ENCODE measurements at places on chromosomes 6 and 20.

- no peak for DNase-seq
These were observed 315.4 kb upstream of the CDYL start for GRCh38 chr6:4460586-4461475.

- no peak for DNase-seq
These were observed 100.7 kb upstream of the STMND1 start for GRCh38 chr6:17001188-17001587.

GRCh38 chr6:89024456-89024855 lies 56.1 kb upstream of the PNRC1 start:
- no peak for DNase-seq

GRCh38 chr20:24684956-24685691 lies 215.7 kb downstream of the SYNDIG1 start:
- no peak for DNase-seq

DNA sequence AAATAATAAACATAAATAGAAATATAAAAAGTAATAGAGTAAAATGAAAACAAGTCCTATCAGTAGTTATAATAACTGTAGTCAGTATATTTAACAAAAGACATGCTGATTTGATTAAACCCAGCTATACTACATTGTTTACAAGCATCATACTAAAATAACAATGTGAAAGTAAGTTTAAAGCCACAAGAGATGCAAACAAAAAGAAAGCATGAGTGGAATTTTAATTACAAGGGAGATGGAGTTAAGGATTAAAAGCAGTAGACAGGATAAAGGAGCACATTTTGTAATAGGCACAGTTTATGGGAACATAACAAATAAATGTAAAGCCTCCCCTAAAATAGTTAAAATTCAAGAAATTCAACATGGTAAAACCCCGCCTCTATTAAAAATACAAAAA lies 41.5 kb downstream of the SENP6 start:
- no peak for DNase-seq

GRCh38 chr6:167513778-167514177 lies 188.9 kb downstream of the TTLL2 start:
- DNase-seq = no peak

GRCh38 chr6:159875194-159875593 lies 15.6 kb upstream of the MAS1 start:
- no peak for DNase-seq

- no peak for DNase-seq
These were observed 65.7 kb downstream of the PRSS35 start for GRCh38 chr6:83578057-83578456.

DNA sequence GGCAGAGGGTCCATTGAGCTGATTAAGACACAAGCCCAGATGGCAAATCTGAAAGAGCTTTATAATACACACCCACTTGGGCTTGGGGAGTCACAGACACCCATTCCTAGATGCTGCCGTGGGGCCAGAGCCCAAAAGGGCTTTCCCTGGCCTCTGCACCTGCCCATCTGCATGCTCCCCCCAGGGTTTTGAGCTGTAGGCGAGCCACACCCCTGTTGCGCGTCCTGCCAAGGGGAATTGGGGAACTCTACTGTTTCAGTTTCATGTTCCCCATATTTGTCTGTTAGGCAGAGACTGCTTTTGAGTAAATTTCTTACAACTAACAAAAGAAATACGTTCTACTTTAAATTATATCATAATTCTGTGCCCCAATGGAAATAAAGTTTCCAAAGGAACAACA lies 52.9 kb upstream of the FNDC1 start:
- DNase-seq = peak; percentile 58

GRCh38 chr6:169981969-169982368 lies 230.5 kb downstream of the ERMARD start:
- DNase-seq = no peak

- no peak for DNase-seq
These were observed 46.3 kb downstream of the NINL start for GRCh38 chr20:25538838-25539665.

DNA sequence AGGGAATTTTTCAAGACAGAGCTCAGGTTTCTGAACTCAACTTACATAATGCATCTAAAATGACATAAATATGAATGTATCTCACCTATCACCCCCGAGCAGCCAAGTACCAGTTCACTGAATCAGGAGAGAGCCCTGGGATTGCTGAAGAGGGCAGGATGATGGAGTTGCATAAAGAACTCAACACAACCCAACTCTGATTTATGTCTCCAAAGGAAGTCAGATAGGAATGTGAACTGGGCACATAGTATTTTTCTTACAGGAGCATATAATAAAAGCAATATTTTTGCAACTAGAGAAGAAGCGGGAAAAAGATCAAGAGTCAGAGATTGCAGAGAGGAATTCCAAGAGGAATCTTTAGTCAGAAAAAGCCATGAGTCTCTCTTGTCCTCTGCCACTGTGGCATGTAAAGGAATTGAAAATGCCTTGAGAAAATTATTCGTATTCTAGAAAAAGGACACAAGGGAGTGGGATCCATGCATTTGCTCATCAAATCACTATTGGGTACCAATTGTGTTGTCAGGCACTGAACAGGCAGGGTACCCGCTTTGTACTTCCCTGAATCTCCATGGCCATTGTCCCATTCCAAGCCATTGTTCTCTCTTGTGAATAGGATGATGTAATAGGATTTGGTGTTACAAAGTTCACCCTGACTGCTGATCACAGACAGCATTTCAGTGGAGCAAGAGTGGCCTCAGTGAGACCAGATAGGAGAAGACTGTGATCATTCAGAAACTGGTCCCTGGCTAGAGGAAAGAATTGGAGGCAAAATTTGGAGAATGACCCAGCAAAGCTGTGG lies 16.3 kb downstream of the RIN2 start:
- DNase-seq = no peak

DNA sequence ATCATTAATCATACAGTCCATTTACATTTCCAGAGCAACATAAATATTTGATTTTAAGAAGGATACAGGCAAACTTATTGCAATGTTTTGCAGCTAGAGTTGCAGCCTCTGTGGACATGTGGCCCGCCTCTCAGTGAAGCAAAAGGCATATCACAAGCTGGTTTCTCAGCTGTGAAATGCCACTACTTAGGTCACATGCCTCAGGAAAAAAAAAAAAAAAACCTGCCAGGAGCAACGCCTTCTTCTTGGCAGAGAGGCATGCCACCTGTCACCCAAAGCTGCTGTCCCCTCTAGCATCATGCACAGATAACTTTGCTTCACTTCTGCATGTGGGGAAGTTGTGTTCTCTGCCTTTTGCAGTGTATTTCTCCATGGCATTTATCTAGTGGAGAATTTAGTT lies 18.5 kb downstream of the GRM1 start:
- DNase-seq = no peak

DNA sequence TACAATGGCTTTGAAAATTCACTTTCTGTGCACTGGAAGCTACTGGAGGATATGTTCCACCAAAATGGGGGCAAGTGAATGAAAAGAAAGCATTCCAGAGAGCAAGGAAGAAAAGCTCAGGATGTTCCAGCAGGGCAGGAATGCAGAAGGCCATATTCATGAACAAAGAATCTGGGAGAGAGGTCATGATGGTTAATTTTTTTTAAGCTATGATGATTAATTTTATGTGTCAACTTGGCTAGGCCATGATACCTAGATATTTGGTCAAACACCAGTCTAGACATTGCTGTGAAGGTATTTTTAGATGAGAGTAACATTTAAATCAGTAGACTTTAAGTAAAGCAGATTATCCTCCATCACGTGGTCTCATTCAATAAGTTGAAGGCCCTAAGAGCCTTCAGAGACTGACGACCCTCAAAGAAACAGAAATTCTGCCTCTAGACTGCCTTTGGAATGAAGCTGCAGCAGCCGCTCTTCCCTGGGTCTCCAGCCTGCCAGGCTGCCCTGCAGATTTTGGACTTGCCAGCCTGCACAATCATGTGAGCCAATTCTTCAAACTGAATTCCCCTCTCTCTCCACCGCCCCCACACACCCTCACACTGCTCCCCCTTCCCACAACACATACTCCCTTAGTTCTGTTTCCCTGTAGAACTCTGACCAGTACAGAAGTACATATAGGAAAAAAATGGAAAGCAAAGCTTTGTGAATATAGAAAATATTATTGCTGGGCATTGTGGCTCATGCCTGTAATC lies 20.1 kb upstream of the GCM1 start:
- DNase-seq = no peak

GRCh38 chr6:3386374-3386857 lies 70.4 kb downstream of the SLC22A23 start:
- no peak for DNase-seq

GRCh38 chr6:5205877-5206850 lies 54.6 kb downstream of the LYRM4 start:
- peak; percentile 92 for DNase-seq
